K562 (cell line): ENCODE measurements at places on chromosomes 7 and 10. TPM values are rescaled to one million over a fixed set of nuclear protein-coding genes. Genes with fewer than 3 reads are reported as not detected.

TPST1 gene
- 1.2 and 2.8 TPM in 2 replicates for polyA plus RNA-seq

HOXA5 gene
- not detected in 2 replicates for polyA plus RNA-seq

CALHM3 gene
- polyA plus RNA-seq, result not detected in 2 replicates

GET4 gene
- polyA plus RNA-seq, result 122 and 151 TPM in 2 replicates

- no peak for DNase-seq
- H3K27ac ChIP-seq, result no peak overlapping the region
- H3K36me3 ChIP-seq, result no peaks in the 10 kb centered on the region
- no peaks in the 10 kb centered on the region for H3K27me3 ChIP-seq
Observed at GRCh38 chr7:124720195-124720594, 45.4 kb downstream of the GPR37 start.

GRCh38 chr10:45461034-45461433 is 87.0 kb downstream of the ALOX5 start:
- H3K36me3 ChIP-seq, result peaks cover 48% of the 10 kb centered on the region
- peaks cover 5% of the 10 kb centered on the region; the same call in 2 of the 3 replicates for H3K4me1 ChIP-seq
- no peak overlapping the region for H3K27ac ChIP-seq
- H3K4me3 ChIP-seq, result no peak overlapping the region
- DNase-seq, result no peak

GRCh38 chr7:127447326-127447945 is 54.9 kb upstream of the ZNF800 start:
- H3K27me3 ChIP-seq, result peaks cover 4% of the 10 kb centered on the region; the same call in 1 of the 3 replicates
- no peak overlapping the region for H3K27ac ChIP-seq
- H3K4me3 ChIP-seq, result no peak overlapping the region
- peak; percentile 75 for DNase-seq
- no peaks in the 10 kb centered on the region for H3K4me1 ChIP-seq

- H3K4me1 ChIP-seq, result no peaks in the 10 kb centered on the region
- H3K36me3 ChIP-seq, result no peaks in the 10 kb centered on the region
- DNase-seq, result no peak
- no peak overlapping the region for H3K4me3 ChIP-seq
- no peak overlapping the region for H3K27ac ChIP-seq
Observed at GRCh38 chr10:131814567-131815265, 86.1 kb upstream of the PPP2R2D start.

DNA sequence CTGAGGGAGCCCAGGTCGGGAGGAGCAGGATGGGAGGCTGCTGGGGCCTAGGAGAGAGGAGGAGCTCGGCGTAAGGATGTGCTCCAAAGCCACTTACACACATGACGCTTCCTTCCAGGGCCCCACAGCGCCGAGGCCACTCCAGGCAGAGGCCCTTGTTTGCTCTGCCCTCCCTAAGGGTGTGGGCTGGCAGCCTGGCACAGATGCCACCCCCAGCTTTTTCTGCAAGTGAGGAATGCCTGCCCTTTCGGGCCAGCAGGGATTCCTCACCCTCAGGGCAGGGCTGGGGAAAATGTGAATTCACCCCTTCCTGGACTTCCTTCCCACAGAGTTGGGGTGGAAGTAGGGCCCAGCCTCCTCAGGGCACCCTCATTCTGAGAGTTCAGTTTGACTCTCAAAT is 5.6 kb upstream of the AQP1 start:
- no peaks in the 10 kb centered on the region for H3K27me3 ChIP-seq
- peaks cover 80% of the 10 kb centered on the region for H3K4me1 ChIP-seq
- no peak overlapping the region for H3K4me3 ChIP-seq
- no peak for DNase-seq
- no peak overlapping the region for H3K27ac ChIP-seq

- peaks cover 70% of the 10 kb centered on the region for H3K27me3 ChIP-seq
- peak; percentile 91 for DNase-seq
- H3K4me3 ChIP-seq, result peak within 1 kb of the TSS; percentile 37
- H3K36me3 ChIP-seq, result no peaks in the 10 kb centered on the region
- no peaks in the 10 kb centered on the region for H3K4me1 ChIP-seq
Observed at GRCh38 chr7:138981332-138982203, at the start of gene KIAA1549. Gene KIAA1549 (minus strand): TSS chr7:138981389. CDS start chr7:138981269, 120 bp downstream.

DNA sequence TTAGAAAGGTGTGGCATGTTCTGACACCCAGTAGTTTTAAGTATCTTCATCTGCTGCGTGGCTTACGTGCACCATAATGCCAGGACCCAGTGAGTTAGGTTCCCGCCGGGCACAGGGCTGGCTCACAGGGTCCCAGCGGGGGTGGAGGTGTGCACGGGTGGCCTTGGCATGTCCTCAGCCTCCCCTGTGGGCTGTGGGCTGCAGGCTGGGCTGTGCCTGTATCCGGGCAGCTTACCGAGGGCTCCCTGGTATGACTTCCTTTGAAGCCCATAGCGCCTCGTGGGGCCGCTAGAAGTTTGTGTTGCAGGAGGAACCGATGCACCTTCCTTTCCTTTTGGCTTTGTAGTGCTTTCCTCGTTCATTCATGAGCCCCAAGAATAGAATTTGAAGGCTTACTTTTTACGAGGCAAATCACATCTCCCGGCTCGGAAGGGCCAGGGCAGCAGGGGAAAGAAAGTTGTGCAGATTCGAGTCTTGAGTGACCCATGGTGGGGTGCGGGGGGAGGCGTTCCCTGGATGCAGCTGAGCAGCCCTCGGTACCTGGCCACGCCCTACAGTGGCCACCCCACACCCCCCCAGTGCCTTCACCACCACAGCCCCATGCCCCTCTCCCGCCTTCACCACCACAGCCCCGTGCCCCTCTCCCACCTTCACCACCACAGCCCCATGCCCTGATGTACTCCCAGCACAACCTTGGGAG is 113.2 kb downstream of the WDR37 start:
- H3K4me3 ChIP-seq, result no peak overlapping the region
- H3K27me3 ChIP-seq, result peaks cover 64% of the 10 kb centered on the region
- DNase-seq, result no peak
- H3K4me1 ChIP-seq, result no peaks in the 10 kb centered on the region

- no peak overlapping the region for H3K27ac ChIP-seq
- no peaks in the 10 kb centered on the region for H3K36me3 ChIP-seq
- no peak for DNase-seq
- no peaks in the 10 kb centered on the region for H3K27me3 ChIP-seq
- H3K4me1 ChIP-seq, result peaks cover 62% of the 10 kb centered on the region
Observed at GRCh38 chr10:79024296-79024695, 44.5 kb upstream of the ZMIZ1 start.

GRCh38 chr7:34330308-34330707 is 327.7 kb upstream of the NPSR1 start:
- no peaks in the 10 kb centered on the region for H3K36me3 ChIP-seq
- no peak overlapping the region for H3K4me3 ChIP-seq
- no peaks in the 10 kb centered on the region for H3K27me3 ChIP-seq
- no peaks in the 10 kb centered on the region for H3K4me1 ChIP-seq
- H3K27ac ChIP-seq, result no peak overlapping the region
